ENCODE measurements at places on chromosomes 1 and 21. TPM values are rescaled to one million over a fixed set of nuclear protein-coding genes. Genes with fewer than 3 reads are reported as not detected.
A peak's percentile ranks its signal among the peaks of the same experiment; 100 is the strongest.

DNA sequence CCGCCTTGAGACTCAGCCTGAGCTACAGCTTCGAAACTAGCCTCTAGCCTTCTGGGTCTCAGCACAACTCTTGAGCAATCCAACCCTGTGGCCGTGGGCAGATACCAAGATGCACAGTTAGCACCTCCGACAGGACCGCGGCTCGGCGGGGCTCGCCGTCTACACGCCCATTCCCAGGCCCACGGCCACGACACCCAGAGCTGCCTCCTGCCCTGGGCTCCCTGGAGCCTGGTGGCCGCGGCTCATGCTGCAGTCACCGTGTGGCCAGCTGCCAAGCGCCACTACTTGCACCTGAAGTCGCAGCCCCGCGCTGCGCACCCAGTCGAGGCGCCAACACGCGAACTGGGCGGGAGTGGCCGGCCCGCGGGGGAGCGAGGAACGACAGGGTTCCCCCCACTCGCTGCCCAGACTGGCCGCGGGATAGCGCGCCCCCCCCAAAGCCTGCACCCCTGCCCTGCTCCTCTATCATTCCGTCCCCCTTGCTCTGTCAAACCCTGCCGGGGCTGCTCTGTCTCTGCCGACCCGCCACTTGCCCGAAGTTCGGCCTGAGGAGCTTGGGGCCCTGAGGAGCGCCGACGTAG is 729 bp upstream of the CDCA8 start:
- H3K27ac ChIP-seq: peak overlapping the region; percentile 94
- DNase-seq: no peak
- H3K36me3 ChIP-seq: peaks cover 2% of the 10 kb centered on the region
- H3K4me1 ChIP-seq: peaks cover 34% of the 10 kb centered on the region

- H3K36me3 ChIP-seq: no peaks in the 10 kb centered on the region
- peaks cover 7% of the 10 kb centered on the region for H3K4me1 ChIP-seq
- peaks cover 17% of the 10 kb centered on the region for H3K27me3 ChIP-seq
- H3K4me3 ChIP-seq: peak overlapping the region; percentile 56
- DNase-seq: no peak
Measured at GRCh38 chr1:228472655-228473054, 14.5 kb upstream of the RNF187 start.

GRCh38 chr1:86848654-86849053 is 65.3 kb downstream of the SELENOF start:
- no peaks in the 10 kb centered on the region for H3K4me1 ChIP-seq
- H3K27me3 ChIP-seq: no peaks in the 10 kb centered on the region
- H3K36me3 ChIP-seq: no peaks in the 10 kb centered on the region
- no peak for DNase-seq
- H3K27ac ChIP-seq: no peak overlapping the region

DNA sequence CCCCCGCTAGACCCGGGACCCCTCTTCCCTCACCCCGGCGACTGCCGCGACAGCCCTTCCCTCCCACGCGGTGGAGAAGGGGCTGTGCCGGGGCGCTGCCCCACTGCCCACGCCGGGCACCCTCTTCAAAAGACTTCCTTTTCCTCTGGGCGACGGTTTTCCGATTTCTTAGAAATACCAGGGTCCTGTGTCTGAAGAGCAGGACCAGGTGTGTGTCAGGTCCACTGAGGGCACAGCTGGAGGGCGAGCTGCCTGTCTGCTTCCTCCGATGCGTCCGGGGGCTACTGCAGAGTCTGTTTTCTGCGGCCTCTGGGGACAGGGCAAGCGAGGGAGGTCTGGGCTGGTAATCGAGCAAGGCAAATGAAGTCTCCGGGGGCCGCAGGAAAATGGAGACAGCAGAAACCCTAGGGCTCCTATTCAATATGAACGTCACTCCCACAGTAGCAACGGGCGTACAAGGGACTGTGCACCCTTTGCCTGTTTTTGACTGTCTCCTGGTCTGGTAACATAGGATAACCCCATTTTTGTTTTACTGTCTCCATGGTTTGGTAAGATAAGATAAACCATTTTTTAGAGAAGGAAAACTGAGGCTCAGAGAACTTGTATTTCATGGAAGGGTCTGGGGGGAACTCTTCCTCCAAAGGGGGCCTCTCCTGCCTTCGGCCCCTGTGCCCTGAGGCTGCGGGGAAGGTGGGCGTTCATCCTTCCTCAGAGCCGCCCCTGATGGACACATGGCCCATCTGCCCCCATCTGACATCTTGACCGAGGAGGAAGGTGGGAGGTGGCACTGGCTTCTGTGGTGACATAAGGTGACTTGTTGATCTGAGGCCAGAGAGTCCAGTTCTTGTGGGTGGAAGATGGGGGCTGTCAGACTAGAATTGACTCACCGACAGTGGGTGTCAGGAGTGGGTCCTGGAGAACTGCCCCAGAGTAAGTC is 970 bp downstream of the TNFRSF1B start:
- peak overlapping the region; percentile 100 for H3K4me3 ChIP-seq
- no peak for DNase-seq
- no peaks in the 10 kb centered on the region for H3K27me3 ChIP-seq

- peaks cover 14% of the 10 kb centered on the region for H3K27me3 ChIP-seq
- peaks cover 17% of the 10 kb centered on the region for H3K4me1 ChIP-seq
- no peak overlapping the region for H3K4me3 ChIP-seq
- H3K27ac ChIP-seq: no peak overlapping the region
- H3K36me3 ChIP-seq: no peaks in the 10 kb centered on the region
Measured at GRCh38 chr1:182786223-182786994, 3.2 kb upstream of the NPL start.

DNA sequence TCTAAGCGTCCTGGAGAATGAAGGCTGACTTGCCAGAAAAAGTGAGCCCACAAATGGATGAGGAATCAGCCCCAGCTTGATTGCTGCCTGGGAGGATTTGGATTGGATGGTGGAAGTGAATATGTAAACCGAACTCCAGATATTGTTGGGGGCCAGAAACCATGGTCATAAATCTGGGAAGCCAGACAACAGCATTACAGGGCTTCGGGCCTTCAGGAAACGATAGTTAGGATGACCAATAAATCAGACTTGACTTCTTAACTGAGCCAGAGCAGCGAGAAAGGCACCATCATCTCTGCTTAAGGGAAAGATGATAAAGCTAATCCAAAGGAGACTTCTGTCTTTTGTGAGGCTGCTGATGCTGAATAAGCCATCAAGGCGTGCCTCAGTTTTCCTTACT is 26.6 kb downstream of the FAM78B start:
- peaks cover 12% of the 10 kb centered on the region for H3K27me3 ChIP-seq
- H3K4me3 ChIP-seq: no peak overlapping the region
- H3K27ac ChIP-seq: no peak overlapping the region
- no peaks in the 10 kb centered on the region for H3K4me1 ChIP-seq

DNA sequence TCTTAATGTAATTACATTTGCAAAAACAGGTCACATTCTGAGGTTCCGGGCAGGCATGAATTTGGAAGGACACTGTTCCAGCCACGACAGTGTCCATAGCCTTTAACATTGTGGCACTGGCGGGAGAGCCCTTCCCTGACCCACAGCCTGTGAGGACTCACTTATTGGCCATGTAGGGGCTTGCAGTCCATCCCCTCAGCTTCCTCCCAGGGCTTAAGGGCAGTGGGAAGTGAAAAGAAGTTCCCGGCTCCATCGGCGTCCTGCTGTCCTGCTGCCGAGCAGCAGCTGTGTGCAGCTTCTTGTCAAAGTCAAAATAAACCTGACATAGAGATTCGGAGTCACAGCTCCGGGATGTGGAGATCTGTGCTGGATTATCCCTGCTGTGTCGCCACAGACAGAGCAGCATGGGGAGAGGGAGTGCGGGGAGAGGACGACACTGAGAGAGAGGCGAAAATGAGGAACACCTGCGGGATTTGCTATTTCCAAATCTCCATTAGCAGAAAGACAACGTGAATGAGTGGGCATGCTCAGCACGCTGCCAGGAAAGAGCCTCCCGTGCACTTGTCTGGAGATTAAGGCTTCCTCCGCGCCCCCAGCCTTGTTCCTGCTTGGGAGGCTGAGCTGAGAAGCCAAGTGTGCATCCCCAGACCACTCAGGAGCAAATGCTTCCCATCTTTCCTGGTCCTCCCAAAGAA is 260.3 kb downstream of the ASTN1 start:
- DNase-seq: no peak
- H3K4me1 ChIP-seq: no peaks in the 10 kb centered on the region
- H3K27me3 ChIP-seq: peaks cover 18% of the 10 kb centered on the region
- H3K4me3 ChIP-seq: no peak overlapping the region

GRCh38 chr1:247204177-247204647 is 32.4 kb upstream of the ZNF124 start:
- peaks cover 9% of the 10 kb centered on the region for H3K36me3 ChIP-seq
- no peak for DNase-seq
- H3K4me3 ChIP-seq: no peak overlapping the region
- peaks cover 24% of the 10 kb centered on the region for H3K4me1 ChIP-seq
- no peaks in the 10 kb centered on the region for H3K27me3 ChIP-seq

DNA sequence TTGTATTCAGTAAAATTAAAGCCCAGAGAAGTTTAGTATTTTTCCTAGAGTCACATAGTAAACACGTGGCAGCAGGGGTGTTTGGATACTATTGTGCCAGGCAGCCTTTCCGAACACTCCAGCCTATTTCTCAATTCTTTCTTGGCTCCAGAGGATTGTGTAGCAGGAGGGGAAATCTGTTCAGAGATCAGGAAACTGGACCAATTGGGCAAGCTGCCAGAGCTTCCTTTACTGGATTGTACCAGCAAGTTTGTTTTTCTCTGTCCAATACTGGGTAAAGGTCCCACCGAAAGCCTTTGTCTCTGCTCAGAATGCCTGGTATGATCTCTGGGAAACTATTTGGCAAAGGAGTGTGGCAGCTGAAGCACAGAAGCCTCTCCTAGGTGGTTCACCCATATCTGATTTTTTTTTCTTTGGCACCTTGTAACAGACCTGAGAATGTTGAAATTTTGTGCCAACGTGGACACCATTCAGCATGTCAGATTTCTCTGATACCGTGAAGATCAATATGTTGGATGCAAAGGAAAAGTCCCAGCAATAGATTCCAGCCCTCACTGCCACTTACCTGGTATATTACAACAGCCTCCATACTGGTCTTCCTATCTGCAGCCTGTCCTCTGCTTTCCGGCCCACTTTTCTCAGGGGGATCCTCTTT is 126.2 kb downstream of the FGGY start:
- no peak for DNase-seq
- no peak overlapping the region for H3K4me3 ChIP-seq
- no peaks in the 10 kb centered on the region for H3K4me1 ChIP-seq
- no peaks in the 10 kb centered on the region for H3K27me3 ChIP-seq
- no peak overlapping the region for H3K27ac ChIP-seq

- no peak for DNase-seq
- H3K4me3 ChIP-seq: no peak overlapping the region
- H3K27me3 ChIP-seq: no peaks in the 10 kb centered on the region
- peaks cover 2% of the 10 kb centered on the region for H3K4me1 ChIP-seq
- H3K36me3 ChIP-seq: peaks cover 5% of the 10 kb centered on the region
Measured at GRCh38 chr1:86696522-86696921, 7.9 kb upstream of the SH3GLB1 start.

Gene PLEKHA6
- 0.47 TPM for total RNA-seq

Gene GPR153
- 0.23 TPM for total RNA-seq

Gene KIAA0040
- 29.0 TPM for total RNA-seq

Gene KCND3
- total RNA-seq: 2.2 TPM

Gene ZFP69
- 3.4 TPM for total RNA-seq
